Astrocyte of the cerebellum (primary cell): ENCODE measurements at places on chromosomes 7 and 10.

DNA sequence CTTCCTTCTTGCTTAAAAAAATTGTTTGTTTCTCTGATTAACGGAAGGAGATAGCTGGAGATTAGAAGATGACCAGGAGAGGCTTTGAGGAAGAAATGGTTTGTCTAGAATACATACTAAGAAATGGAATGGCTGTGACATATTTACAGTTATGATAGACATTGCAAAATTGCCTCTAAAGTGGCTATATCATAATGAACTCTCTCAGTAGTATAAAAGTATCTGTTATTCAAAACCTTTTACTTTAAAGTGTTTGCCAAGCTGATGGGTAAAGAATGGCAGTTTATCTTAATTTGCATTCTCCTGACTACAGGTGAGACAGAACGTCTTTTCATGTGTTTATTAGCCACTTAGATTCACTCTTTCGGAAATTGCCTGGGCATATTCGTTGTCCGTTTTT lies 28.7 kb downstream of the LRGUK start:
- DNase-seq: no peak

DNA sequence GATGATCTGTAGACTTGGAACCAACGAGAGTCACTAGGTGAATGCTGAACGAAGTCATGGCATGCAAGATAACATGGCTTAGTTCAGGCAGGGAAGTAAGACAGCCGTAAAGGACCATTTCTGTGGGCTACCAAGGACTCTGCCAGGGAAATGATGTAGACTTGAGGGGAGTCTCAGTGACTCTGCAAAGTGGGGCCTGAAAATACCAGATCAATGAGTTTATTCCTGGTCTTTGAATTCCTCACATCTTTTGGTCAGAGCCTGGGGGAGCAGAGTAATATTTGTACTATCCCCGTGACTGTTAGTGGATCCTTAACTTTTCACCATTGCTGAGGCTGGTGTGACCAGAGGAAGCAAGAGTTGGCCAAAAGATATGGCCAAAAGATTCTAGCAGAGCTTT lies 60.7 kb upstream of the INHBA start:
- no peak for DNase-seq

GRCh38 chr7:44247868-44248651 lies 47.3 kb downstream of the YKT6 start:
- no peak for DNase-seq

GRCh38 chr7:103075337-103075918 lies 488 bp downstream of the ARMC10 start:
- peak; percentile 5 for DNase-seq

GRCh38 chr7:64879086-64879730 lies 23.9 kb upstream of the ZNF273 start:
- no peak for DNase-seq

DNA sequence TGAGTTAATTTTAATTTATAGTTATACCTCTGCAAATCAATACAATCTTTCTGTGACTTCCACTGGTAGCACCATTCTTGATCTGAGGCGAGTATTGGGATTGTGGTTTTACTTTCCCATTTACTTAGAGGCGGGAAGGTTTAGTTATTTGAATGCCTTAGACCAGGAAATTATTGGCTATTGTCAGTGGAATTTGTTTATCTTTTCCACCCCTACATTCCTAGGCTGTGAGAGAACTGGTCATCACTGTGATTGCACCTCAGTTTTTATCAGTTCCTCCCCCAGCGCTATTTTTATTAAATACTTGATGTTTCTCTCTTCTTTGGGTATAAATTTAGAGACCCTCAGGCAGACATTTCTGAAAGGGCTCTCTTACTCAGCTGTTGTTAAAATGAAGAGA lies 29.9 kb downstream of the CDK14 start:
- DNase-seq: peak; percentile 15

- DNase-seq: peak; percentile 27
Observed at GRCh38 chr10:23095966-23096801, 805 bp downstream of the MSRB2 start.

DNA sequence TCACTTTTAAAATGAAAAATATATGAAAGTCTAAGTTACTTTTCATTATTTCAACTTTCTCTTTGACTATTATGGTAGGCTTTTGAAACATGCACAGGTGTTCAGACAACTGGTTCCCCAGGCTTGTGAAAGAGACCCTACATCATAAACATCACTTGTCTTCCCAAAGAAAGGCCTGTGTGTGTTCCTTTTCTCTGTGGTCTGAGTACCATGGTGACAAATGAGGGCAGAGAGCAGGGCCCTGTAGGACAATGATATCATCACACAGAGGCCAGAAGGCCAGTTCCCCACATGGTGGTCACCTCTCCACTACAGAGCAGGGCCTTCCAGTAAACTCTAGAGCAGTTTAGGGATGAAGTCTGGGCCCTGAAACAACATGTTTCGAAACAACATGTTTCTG lies 288.8 kb downstream of the USP6NL start:
- no peak for DNase-seq

- DNase-seq: peak; percentile 50
Observed at GRCh38 chr7:100604028-100604975, 2.1 kb downstream of the PCOLCE start.

GRCh38 chr10:5832946-5833345 lies 19.7 kb upstream of the GDI2 start:
- DNase-seq: no peak
